Activated T-helper 1 cell treated with anti-CD3 and anti-CD28 coated beads, Interleukin-2, amount 50 U/mL, for 16 hours (primary cell): ENCODE measurements at places on chromosomes 1 and 21.

GRCh38 chr1:58460469-58460868, 86.1 kb downstream of the OMA1 start:
- no peak for DNase-seq

- DNase-seq: no peak
Measured at GRCh38 chr21:42794551-42794950, 84.8 kb downstream of the WDR4 start.

DNA sequence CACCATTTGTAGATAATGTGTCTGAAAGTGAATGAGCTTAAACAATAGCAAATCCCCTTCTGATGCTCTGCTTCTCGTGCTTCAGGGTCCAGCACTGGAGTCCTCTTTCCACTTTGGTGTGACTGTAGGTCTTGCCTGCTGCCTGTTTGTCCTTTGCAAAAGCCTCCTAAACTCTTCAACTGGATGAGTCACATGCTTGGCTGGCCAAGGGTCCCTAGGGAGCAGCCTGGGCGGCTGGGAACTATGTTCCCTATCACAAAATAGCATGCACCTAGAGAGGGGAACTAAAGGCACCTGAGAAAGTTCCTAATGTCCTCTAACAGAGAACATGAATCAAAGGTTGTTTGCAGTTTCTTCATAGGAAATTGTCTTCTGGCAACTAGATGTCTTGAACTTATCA, 607.2 kb upstream of the PLXNA2 start:
- DNase-seq: no peak

- no peak for DNase-seq
Measured at GRCh38 chr1:5563861-5564577, 428.2 kb downstream of the NPHP4 start.

GRCh38 chr1:191798178-191798577, 360.1 kb upstream of the RGS18 start:
- DNase-seq: no peak

DNA sequence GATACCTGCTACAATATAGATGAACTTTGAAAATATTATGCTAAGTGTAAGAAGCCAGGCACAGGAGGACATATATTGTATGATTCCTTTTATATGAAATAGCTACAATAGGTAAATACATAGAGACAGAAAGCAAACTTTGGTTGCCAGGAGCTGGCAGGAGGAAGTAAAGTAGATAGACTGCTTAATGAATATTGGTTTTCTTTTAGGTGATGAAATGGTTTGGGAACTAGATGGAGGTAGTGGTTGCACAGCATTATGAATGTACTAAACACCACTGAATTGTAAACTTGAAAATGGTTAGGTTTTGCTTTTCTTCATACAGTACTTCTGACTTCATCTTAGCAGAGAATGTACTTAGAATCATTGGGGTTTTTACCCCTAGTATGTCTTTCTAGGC, 21.5 kb downstream of the ABCB10 start:
- DNase-seq: no peak

DNA sequence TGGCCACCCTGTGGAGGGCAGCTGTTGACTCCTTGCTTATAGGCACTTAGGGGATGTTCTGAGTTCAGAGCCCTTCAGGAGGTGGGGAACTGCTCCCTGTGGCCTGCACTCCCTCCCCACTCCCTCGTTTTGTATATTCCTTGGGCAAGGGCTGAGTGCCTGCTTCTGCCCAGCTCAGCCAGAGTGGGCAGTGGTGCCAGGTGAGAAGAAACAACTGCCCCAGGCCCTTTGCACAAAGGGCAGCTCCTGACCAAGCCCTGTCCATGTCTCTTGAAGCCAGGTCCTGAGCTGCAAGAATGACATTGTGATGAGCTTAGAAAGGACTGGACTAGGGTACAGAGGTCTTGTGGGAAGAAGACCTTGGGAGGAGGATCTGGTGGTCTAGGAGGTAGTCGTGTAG, 2.2 kb downstream of the AGTRAP start:
- DNase-seq: no peak
